ENCODE measurements at places on chromosomes 5 and 9. TPM values are rescaled to one million over a fixed set of nuclear protein-coding genes. Genes with fewer than 3 reads are reported as not detected.

The YTHDC2 gene
- total RNA-seq = 7.3 TPM

The TMEM215 gene
- not detected for total RNA-seq

The STPG3 gene
- total RNA-seq = not detected

The ADAMTSL2 gene
- not detected for total RNA-seq

The F2RL2 gene
- 8.3 TPM for total RNA-seq

The FEM1C gene
- total RNA-seq = 10.4 TPM

The MLANA gene
- total RNA-seq = not detected
